ENCODE measurements at places on chromosomes 11 and 22.

- no peak for DNase-seq
Observed at GRCh38 chr11:122368796-122369195, 252.8 kb upstream of the BLID start.

- DNase-seq: no peak
Observed at GRCh38 chr11:42234451-42234951, 775.0 kb upstream of the LRRC4C start.

- no peak for DNase-seq
Observed at GRCh38 chr11:19868281-19868821, 155.7 kb downstream of the NAV2 start.

- no peak for DNase-seq
Observed at GRCh38 chr11:79101656-79102055, 339.2 kb downstream of the TENM4 start.

DNA sequence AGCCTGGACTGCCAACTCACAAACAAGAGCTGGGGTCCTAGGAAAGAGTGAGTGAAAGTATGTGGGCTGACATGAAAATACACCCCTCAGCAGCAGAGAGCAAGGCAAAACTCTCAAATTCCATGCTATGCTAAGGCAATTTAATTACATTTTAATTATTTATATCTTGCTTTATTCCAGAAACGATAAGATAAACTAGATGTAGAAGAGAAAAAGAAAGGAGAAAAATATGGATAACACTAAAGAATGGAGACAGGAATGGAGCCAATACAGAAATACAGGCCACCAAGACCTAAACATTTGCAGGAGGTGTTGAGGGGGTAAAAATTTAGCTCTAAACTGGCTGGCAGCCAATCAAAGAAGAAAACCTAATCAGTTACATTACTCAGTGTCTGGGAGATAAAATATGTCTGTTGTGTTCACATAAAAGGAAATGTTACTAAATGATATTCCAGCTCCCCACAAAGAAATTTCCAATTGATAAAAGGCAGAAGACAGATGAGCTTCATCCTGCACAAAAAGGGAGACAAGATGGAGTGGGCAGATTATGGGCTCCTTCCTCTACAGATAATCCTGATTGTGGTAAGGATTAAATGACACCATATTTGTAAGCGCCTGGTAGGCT, 223.5 kb upstream of the BLID start:
- no peak for DNase-seq

GRCh38 chr11:95788921-95789505, 569 bp downstream of the FAM76B start:
- DNase-seq: peak; percentile 16

DNA sequence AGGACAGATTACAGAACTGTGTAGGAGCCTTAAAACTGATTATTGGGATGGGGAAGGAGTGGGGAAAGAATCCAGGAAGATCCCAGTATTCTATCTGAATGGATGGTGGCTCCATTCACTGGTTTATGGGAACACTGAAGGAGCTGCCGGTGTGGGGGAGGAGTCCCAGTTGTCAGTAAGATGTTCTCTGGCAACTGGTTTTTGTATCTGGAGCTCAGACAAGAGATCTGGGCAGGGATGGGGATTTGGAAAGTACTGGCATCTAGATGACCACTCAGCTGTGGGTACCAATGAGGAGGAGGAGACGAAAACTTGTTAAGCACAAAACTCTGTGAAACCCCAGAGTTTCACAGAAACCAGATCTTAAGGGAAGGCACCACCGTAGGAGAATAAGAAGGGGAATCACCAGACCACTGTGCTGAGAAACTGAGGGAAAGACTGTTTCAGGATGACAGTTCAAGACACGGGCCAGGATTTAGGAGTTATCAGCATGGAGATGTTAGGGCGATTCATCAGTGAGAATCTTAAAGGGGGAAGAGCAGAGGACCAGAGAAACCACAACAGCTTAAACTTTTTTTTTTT, 28.1 kb downstream of the LDLRAD3 start:
- DNase-seq: no peak

- DNase-seq: no peak
Observed at GRCh38 chr11:69138265-69138664, 17.5 kb upstream of the SMIM38 start.

DNA sequence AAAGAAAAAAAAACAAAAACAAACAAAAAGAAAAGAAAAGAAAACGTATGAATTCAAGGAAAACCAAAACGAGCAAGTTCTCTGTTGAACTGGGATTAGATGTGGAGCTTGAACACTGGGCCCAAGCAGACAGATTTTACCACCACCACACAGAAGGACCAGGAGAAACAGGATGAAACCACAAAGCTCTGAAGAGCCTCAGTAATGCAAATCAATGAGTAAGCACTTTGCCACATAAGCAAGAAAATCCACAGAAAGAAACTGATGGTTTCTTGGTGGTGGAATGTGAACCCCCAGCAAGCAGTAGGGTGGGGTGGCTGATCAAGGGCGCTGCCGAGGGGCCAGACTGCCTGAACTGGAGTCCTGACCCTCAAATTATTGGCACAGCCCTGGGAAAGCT, 50.9 kb upstream of the NFRKB start:
- DNase-seq: no peak

- DNase-seq: no peak
Observed at GRCh38 chr22:48902983-48903650, 924.6 kb downstream of the BRD1 start.

GRCh38 chr11:112195951-112196351, 20.6 kb downstream of the BCO2 start:
- DNase-seq: no peak

GRCh38 chr11:64306876-64307622, 1.7 kb downstream of the ESRRA start:
- no peak for DNase-seq

All from HuH-7 (cell line).